ENCODE measurements at places on chromosomes 3 and 15.

DNA sequence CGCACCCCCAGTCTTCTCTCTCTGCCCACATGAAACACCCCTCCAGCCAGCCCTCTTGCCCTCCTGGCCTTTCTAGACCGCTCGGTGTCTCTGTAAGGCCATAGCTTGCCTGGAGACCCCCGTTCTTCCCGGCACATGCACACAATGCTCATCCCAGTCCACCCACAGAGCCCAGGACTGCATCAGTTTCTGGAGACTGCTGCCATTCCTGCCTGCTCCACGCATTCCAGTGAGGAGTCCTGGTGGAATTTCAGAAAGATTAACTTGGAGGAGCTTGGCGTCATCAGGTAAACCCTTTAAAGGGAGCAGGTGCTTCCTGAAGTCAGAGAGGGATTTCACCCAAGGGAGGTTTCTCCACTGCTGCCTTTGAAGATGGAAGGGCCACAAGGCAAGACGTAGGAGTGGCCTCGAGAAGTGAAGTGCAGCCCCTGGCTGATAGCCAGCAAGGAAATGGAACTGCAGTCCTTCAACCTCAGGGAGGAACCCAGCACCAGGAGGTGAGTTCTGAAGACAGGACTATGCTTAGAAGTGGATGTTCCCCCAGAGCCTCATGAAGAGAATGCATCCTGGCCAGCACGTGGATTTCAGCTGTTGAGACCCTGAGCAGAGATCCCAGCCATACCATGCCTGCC, 19.2 kb downstream of the SLC41A3 start:
- no peak overlapping the region for H3K27ac ChIP-seq
- H3K4me3 ChIP-seq: no peak overlapping the region
- no peaks in the 10 kb centered on the region for H3K27me3 ChIP-seq
- no peaks in the 10 kb centered on the region for H3K36me3 ChIP-seq

DNA sequence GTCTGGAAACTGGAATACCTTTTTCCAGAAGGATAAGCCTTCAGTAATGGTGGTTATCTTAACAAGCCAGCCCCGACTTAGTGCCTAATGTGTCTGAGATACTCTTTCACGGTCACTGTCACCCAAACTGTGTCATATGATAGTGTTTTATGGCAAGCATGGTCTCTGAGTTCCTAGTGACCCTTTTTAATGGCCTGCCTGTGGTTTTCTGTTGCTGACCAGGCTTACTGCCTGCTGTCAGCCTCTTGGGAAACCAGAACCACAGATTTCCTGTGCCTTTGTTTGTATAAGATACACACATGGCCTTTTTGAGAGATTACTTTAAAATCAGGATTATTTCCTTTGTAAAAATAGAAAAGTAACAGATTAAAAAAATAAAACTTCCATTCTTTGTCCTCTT, 22.4 kb downstream of the HPS3 start:
- no peak overlapping the region for H3K27ac ChIP-seq
- no peaks in the 10 kb centered on the region for H3K27me3 ChIP-seq
- no peaks in the 10 kb centered on the region for H3K4me1 ChIP-seq
- no peak for DNase-seq
- no peaks in the 10 kb centered on the region for H3K36me3 ChIP-seq

- H3K27me3 ChIP-seq: no peaks in the 10 kb centered on the region
- no peaks in the 10 kb centered on the region for H3K36me3 ChIP-seq
- no peaks in the 10 kb centered on the region for H3K4me1 ChIP-seq
- H3K4me3 ChIP-seq: no peak overlapping the region
- H3K27ac ChIP-seq: no peak overlapping the region
- no peak for DNase-seq
These were observed 101.3 kb downstream of the WDR76 start for GRCh38 chr15:43928152-43928551.

DNA sequence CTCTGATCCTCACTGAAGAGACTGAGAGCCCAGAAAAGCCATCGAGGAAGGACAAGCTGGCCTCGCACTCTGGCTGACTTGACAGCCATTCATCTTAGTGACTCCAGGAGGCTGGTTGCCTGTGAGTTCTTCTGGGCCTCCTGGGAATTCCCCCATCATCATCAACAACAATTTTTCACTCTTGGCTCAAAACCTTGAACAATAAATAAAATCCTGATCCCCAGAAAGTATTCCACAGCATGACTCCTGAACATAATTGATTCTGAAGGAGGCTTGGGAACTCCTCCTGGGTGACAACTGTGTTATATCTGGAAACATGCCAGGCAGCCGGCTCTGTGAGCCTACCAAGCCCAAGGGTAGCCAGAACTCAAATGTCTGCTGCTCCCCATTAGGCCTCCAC, 188.6 kb downstream of the SHQ1 start:
- no peak overlapping the region for H3K4me3 ChIP-seq
- H3K27ac ChIP-seq: no peak overlapping the region
- peaks cover 74% of the 10 kb centered on the region for H3K4me1 ChIP-seq

DNA sequence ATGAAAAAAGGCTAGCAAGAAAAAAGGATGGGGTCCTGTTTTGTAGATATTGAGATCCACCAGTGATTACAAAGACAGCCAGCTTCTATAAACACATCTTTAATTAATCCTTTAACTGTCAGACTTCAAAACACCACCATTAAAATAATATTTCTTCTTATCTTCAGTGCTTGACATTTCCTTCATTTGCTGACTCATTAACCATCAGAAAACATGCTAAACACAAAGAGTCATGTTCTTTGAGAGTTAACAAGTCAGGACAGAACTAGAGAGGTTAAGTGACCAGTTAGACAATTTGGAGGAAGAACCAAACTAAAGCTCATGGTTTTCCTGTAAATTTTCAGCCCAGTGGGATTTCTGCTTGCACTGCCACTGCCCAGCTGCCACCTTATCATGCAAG, 111.4 kb downstream of the MEIS2 start:
- H3K4me1 ChIP-seq: no peaks in the 10 kb centered on the region
- H3K27ac ChIP-seq: no peak overlapping the region
- no peak overlapping the region for H3K4me3 ChIP-seq
- no peak for DNase-seq

GRCh38 chr3:49869525-49870126, at the start of gene CAMKV:
CAMKV (minus strand) TSS chr3:49869906; CDS start chr3:49862388, 7,518 bp downstream.
- H3K36me3 ChIP-seq: no peaks in the 10 kb centered on the region
- no peak within 1 kb of the TSS for H3K27ac ChIP-seq
- peak within 1 kb of the TSS; percentile 42 for H3K4me3 ChIP-seq
- no peak for DNase-seq
- H3K4me1 ChIP-seq: peaks cover 9% of the 10 kb centered on the region

- peaks cover 11% of the 10 kb centered on the region for H3K4me1 ChIP-seq
- no peaks in the 10 kb centered on the region for H3K27me3 ChIP-seq
- H3K36me3 ChIP-seq: no peaks in the 10 kb centered on the region
- H3K4me3 ChIP-seq: peak overlapping the region; percentile 30
- DNase-seq: no peak
These were observed 659 bp downstream of the GADL1 start for GRCh38 chr3:30893678-30894325.
